Germinal center (tissue), 1 donor: ENCODE measurements at places on chromosomes 5 and 9.

GRCh38 chr5:61817472-61818326, 485.6 kb downstream of the ZSWIM6 start:
- no peak for DNase-seq

- no peak for DNase-seq
Measured at GRCh38 chr9:88772575-88772974, 218.7 kb upstream of the S1PR3 start.

GRCh38 chr5:136819526-136820302, 454.4 kb upstream of the TRPC7 start:
- no peak for DNase-seq

GRCh38 chr5:34498572-34498971, 157.6 kb upstream of the RAI14 start:
- DNase-seq = no peak

GRCh38 chr5:169735913-169736312, 98.8 kb downstream of the DOCK2 start:
- no peak for DNase-seq

- no peak for DNase-seq
Measured at GRCh38 chr5:71738662-71739361, 19.7 kb downstream of the CARTPT start.

GRCh38 chr9:94002316-94003140, 47.4 kb upstream of the BARX1 start:
- DNase-seq = peak; percentile 55

DNA sequence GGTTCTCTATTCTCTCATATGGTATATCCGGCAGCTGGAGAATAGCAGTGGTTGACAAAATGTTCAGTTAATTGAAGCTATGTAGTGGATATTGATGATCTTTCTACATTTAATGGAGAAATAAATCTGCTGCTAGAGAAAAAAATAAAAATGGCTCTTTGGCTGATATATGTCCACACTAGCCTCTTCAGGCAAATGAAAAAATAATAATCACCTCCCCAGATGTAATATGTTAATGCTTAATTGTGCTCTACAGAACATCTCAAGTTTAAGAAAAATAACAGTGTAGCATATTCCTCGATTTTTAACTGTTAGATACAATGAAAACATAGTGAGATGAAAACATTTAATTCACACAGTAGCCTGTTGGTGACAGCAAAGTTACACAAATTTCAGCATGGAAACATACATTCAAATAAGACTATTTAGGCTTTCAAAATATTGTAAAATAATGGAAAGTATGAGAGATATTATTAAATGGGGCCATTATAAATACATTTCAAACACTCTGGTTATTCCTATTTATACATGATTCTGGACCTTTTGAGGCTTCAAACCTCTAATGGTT, 543.0 kb downstream of the MAT2B start:
- no peak for DNase-seq

DNA sequence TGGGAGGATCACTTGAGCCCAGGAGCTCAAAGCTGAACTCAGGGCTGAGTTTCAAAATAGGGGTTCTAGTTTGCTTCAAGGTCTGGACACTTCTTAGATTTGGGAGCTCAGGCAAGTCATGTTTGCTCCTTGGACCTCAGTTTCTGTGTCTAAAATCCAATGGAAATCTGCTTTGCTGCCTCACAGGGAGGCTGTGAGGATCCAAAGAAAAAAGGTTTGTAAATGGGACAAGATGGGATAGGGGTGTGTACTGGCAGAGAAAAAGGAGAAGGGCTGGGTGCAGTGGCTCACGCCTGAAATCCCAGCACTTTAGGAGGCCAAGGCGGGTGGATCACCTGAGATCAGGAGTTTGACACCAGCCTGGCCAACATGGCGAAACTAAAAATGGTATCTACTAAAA, 39.6 kb upstream of the SH3PXD2B start:
- no peak for DNase-seq

DNA sequence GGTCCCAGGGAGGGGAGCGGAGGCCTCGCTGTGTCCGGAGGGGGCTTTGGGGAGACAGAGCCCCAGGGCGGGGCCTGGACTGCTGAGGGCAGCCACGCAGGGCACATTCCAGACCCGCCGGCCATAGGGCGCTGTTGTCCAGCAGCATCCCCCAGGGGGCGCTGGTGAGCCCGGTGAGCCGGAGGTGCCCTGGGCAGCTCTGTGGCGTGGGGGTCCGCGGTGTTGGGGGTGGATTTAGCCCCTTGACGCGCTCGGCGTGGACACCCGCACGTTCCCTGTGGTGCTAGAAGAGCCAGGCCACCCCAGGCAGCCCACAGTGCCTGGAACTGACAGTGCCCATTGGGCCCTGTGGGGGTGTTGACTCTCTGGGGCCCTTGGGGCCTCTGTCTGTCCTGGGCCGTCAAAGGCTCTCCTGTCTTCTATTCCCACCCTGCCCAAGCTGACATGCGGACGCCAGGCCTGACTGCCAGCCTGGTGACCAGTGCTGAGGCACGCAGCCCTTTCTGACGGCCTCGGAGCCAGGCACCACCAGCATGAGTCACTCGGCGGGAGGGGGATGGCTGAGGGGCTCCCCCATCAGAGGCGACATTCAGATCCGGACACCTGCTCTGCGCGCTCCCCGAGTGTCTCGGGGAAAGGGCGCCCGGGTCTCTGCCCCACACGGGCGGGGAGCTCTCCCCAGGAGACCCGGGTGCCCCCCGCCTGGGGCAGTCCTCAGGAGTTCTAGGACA, 23.9 kb downstream of the TPPP start:
- DNase-seq = peak; percentile 28

- no peak for DNase-seq
Measured at GRCh38 chr5:180526269-180526668, 32.1 kb downstream of the CNOT6 start.

DNA sequence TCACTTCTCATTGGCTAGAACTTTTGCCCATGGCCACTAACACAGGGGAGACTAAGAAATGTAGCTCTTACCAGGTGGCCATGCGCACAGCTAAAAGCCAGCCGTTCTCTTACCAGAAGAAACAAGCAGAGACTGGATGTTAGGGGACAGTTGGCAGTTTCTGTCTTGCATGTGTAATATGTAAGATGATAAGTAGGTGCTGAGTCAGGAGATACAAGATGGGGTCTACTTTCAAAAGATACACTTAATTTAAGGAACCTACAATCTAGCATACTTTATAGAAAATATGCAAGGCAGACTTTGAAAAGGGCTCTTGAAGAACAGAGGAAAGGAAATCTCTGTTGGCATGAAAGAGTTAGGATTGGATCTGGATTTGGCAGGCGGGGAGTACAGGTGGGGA, 244.5 kb downstream of the ZSWIM6 start:
- DNase-seq = no peak

DNA sequence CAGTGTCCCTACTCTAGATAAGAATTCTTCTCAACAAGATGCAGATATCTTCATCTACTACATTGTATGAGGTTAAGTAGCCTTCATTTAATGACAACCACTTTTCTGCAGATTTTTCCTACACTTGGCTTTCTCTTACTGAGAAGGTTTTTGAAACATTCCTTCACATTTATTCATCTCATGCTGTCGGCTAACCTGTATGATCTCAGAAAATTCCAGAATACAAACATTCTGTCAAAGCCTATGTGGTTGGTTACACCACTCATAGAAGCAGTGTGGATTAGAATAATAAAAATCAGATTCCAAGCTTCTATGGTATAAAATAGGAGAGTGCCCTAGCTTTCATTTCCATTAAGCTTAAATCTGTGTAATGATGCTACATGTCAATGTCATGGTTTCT, 39.4 kb upstream of the ERCC6L2 start:
- no peak for DNase-seq

DNA sequence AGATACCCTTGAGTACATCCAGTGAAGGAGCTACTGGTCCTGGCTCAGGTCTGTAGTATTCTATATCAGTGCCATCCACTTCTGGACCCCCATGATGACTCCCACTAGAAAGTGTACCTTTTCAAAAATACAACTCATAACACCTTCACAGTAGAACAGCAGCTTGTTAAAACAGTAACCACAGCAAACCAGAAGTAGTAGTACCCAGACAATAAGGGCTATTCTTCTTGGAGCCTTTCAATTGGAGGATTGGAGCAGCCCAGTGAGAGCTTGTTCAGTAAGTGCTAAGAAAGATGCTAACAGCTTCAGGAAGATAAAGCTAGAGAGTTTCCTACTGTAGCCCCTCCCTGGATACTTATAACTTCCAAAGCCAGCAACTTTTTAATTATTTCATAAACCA, 10.1 kb downstream of the ARL14EPL start:
- no peak for DNase-seq
